ENCODE measurements at places on chromosomes 1 and 21.

DNA sequence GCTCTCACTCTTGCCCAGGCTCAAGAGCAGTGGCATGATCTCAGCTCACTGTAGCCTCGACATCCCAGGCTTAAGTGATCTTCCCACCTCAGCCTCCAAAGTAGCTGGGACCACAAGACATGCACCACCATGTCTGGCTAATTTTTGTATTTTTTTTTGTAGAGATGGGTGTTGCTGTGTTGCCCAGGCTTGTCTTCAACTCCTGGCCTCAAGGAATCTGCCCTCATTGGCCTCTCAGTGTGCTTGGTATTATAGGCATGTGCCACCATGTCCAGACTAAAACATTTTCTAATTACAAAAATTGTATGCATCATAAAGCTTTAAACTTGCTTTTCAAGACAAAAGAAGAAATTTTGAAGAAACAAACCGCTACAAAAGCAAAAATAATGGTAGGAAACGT is 20.1 kb downstream of the CBR1 start:
- H3K27ac ChIP-seq: no peak overlapping the region
- peaks cover 6% of the 10 kb centered on the region for H3K36me3 ChIP-seq
- no peaks in the 10 kb centered on the region for H3K4me1 ChIP-seq
- DNase-seq: no peak
- no peak overlapping the region for H3K4me3 ChIP-seq

DNA sequence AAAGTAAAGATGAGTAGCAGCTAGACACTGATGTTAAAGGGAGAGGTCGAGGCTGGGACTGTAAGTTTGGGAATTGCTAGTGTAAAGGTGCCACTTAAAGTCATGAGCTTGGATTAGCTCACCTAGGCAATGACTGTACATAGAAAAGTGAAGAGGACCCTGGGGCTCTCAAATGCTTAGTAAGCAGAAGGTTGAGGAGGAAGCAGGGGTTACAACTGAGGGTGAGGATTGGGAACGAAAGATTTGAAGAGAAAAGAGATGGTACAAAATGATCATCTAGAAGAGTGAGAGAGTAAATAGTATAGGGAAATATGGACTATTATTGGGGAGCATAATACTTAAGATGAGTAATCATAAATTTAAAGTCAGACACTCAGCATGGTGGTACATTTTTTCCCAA is 63.1 kb upstream of the TNFSF4 start:
- DNase-seq: no peak
- no peak overlapping the region for H3K4me3 ChIP-seq
- no peak overlapping the region for H3K27ac ChIP-seq
- peaks cover 3% of the 10 kb centered on the region for H3K4me1 ChIP-seq
- no peaks in the 10 kb centered on the region for H3K36me3 ChIP-seq

DNA sequence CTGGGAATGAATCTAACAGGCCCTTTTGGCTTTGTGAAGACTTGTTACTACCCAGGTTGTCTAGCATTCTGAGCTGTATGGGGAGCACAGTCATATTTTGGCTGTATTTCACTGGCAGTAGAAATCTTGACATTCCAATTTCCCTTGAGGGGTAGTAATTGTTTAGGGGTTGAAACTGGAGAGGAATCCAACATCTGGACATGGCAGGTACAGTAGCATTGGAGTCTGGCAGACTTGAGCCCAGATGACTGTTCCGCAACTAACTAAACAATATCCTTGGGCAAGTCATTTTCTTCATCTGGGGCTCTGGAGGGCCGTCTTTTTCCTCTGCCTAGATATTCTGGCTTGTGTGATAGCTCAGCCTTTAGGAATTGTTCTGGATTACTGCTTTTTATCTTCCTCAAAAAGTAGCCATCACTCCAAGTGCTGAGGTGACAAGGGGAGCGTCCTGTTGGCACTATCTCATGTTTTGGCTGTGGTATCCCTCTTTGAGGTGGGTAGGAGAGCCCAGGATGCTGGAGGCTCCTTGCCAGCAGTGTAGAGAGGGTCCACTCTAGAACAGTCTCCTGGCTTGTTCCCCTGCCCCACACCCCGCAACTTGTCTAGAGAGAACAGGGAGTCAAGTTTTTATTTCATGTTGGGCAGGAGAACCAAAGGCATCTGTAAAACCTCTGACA is 22.7 kb upstream of the NBL1 start:
- H3K4me1 ChIP-seq: peaks cover under 1% of the 10 kb centered on the region
- no peak overlapping the region for H3K4me3 ChIP-seq
- no peak for DNase-seq
- H3K27me3 ChIP-seq: no peaks in the 10 kb centered on the region
- H3K36me3 ChIP-seq: peaks cover 24% of the 10 kb centered on the region

DNA sequence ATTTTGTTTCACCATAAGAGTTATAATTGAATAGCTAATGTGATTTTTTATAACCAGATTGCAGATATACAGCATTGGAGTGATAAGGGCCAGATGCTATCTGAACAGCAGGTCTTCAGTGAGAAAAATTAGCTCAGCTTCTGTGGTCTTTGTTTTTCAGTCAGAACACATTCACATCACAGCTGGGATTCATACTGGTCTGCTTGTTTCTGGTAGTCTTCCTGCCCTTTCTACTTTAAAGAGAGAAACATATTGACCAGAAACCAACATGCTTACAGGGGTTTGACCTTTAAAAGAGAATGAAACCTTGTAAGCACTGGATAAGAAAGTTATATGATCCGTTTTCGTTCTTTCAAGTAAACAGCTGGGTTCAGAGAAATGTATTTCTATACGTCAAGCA is 213.7 kb upstream of the TMPRSS15 start:
- H3K4me1 ChIP-seq: no peaks in the 10 kb centered on the region
- no peaks in the 10 kb centered on the region for H3K27me3 ChIP-seq
- H3K27ac ChIP-seq: no peak overlapping the region
- no peak overlapping the region for H3K4me3 ChIP-seq

GRCh38 chr1:188782220-188782841 is 1695.3 kb downstream of the BRINP3 start:
- H3K36me3 ChIP-seq: no peaks in the 10 kb centered on the region
- H3K27me3 ChIP-seq: no peaks in the 10 kb centered on the region
- no peak for DNase-seq

- no peak overlapping the region for H3K4me3 ChIP-seq
- peaks cover 27% of the 10 kb centered on the region for H3K4me1 ChIP-seq
- no peak overlapping the region for H3K27ac ChIP-seq
Measured at GRCh38 chr1:231970684-231971083, 344.1 kb downstream of the DISC1 start.

GRCh38 chr1:29124366-29125236 is 898 bp upstream of the TMEM200B start:
- no peaks in the 10 kb centered on the region for H3K36me3 ChIP-seq
- peaks cover 9% of the 10 kb centered on the region for H3K4me1 ChIP-seq
- H3K27ac ChIP-seq: no peak overlapping the region
- peak; percentile 74 for DNase-seq
- H3K27me3 ChIP-seq: peaks cover 16% of the 10 kb centered on the region
- peak overlapping the region; percentile 73 for H3K4me3 ChIP-seq

GRCh38 chr1:207844371-207844770 is 66.6 kb downstream of the CD34 start:
- H3K27ac ChIP-seq: no peak overlapping the region
- no peaks in the 10 kb centered on the region for H3K27me3 ChIP-seq
- peaks cover 13% of the 10 kb centered on the region for H3K36me3 ChIP-seq
- no peak overlapping the region for H3K4me3 ChIP-seq
- no peak for DNase-seq
- peaks cover 35% of the 10 kb centered on the region for H3K4me1 ChIP-seq

DNA sequence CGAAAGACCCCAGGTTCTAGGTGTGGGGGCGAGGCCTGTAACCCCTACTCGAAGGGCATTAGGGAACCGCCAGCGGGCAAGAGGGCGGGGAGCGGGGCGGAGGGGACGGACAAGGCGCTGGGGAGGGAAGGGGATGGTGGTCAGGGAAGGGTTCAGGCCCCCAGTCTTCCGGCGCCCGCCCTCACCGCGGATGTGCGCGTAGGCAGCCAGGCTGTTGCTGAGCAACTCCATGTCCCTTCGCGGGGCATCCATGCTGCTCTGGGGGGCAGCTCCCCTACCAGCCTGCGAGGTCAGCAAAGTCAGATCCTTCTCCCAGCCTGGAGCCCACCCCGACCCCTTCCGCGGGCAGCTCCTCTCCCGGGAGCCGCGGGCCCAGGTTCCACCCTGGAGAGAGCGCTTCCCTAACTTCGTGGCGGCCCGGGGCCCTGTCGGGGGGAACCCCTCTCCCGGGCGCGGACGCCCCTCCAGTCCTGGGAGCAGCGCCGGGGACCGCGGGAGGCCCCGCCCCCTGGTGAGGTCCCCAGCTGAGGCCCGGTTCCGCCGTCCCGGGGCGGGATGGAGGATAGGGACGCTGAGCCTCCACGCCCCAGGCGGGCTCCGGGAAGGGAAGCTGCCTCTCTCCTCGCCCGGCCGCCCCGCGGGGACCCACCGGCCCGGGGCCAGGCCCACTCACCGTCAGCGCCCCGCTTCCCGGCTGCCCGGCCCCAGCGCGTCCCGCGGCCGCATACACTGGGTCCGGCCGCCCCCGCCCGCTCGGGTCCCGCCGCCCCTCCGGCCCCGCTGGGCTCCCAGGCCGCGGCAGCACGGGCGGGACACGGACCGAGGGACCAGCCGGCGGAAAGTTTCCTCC is 434 bp downstream of the EVA1B start:
- DNase-seq: peak; percentile 65
- H3K36me3 ChIP-seq: no peaks in the 10 kb centered on the region
- peaks cover 30% of the 10 kb centered on the region for H3K4me1 ChIP-seq
- H3K27me3 ChIP-seq: peaks cover 12% of the 10 kb centered on the region

All from activated naive CD8-positive, alpha-beta T cell treated with anti-CD3 and anti-CD28 coated beads, Interleukin-2, amount 50 U/mL, for 24 hours (primary cell).